ENCODE measurements at places on chromosomes 4 and X.

DNA sequence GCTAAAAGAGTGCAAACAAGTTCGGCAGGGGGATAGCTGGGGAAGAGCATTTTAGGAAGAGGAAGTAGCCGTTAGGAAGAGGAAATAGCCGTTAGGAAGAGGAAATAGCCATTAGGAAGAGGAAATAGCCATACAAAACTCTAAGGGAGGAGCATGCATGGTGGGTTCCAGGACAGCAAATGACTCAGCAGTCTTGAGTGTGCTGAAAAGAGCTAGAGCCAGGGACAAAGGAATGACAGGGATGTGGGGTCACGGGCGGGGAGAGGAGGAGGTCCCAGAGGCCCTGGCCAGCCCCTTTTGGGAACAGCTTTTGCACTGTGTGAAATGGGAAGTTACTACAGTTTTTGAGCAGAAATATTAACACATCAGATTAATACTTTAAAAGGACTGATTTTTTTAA is 882.6 kb downstream of the TRIML1 start:
- H3K36me3 ChIP-seq: no peaks in the 10 kb centered on the region
- DNase-seq: no peak
- H3K27ac ChIP-seq: no peak overlapping the region
- no peaks in the 10 kb centered on the region for H3K4me1 ChIP-seq
- H3K27me3 ChIP-seq: no peaks in the 10 kb centered on the region

- no peaks in the 10 kb centered on the region for H3K36me3 ChIP-seq
- H3K4me3 ChIP-seq: no peak overlapping the region
- no peaks in the 10 kb centered on the region for H3K4me1 ChIP-seq
- no peak overlapping the region for H3K27ac ChIP-seq
- peaks cover 2% of the 10 kb centered on the region for H3K27me3 ChIP-seq
Measured at GRCh38 chr4:137819964-137820383, 287.7 kb upstream of the PCDH18 start.

GRCh38 chr4:24993551-24994080 is 37.1 kb downstream of the LGI2 start:
- H3K4me3 ChIP-seq: no peak overlapping the region
- H3K36me3 ChIP-seq: no peaks in the 10 kb centered on the region
- peaks cover 7% of the 10 kb centered on the region for H3K27me3 ChIP-seq
- no peak for DNase-seq
- no peaks in the 10 kb centered on the region for H3K4me1 ChIP-seq

GRCh38 chr4:82594456-82594855 is 32.7 kb upstream of the TMEM150C start:
- DNase-seq: no peak
- no peaks in the 10 kb centered on the region for H3K4me1 ChIP-seq
- no peak overlapping the region for H3K4me3 ChIP-seq
- H3K27me3 ChIP-seq: peaks cover 8% of the 10 kb centered on the region

DNA sequence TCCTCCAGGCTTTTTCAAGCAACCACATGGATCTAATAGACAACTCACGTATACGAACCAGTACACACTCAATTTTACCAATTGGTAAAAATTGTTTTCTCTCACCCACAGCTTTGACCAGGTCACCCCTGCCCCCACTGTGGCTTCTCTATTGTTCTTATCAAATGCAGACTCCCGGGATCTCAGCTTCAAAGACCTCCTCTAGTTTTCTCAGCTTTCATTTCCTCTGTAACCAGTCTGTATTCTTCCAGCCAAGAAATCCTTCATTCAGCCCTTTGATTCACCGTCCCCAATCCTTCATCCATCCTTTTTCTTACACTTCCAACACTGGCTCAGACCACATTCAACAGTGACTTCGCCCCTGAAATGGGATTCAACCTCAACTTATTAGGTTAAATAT is 120.7 kb downstream of the CORIN start:
- no peak for DNase-seq
- peaks cover 17% of the 10 kb centered on the region for H3K27me3 ChIP-seq

DNA sequence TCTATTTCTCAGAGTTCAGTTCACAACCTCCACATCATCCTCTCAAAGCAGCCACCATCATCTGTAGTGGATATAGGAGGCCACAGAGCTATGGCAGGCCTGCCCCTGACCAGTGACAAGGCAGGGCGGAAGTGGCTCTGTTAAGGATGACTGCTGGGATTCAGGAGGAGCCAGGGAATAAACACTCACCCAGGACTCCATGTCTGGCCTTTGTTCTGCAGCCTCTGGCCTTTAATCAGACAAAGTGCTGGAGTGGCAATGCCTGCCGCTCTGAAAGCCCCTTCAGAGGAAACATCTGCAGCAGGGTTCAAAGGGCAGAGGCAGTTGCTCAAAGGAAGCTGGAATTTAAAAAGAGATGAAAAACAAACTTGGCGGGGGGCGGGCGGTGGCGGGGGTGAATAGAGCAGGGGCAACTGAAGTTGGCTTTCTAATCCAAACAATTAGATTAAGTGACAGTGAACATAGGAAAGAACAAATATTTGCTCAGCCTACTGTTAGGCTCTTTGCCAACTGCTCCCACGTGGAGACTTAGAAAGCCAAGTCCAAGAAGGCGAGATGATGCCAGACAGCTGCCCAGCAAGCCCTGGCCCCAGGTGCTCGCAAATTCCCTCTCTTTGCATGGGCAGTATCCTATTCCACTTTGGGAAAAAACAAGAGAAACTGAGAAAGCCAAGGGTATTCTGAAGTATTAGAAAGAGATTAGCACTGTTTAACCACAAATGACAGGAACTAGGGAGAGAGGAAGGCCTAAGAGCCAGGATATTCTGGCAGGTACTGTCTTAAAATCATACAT is 5.5 kb downstream of the MPP1 start:
- no peak overlapping the region for H3K4me3 ChIP-seq
- H3K27me3 ChIP-seq: no peaks in the 10 kb centered on the region
- H3K4me1 ChIP-seq: peaks cover 22% of the 10 kb centered on the region
- H3K36me3 ChIP-seq: no peaks in the 10 kb centered on the region
- no peak for DNase-seq
